ENCODE measurements at places on chromosomes 2 and 18. TPM values are rescaled to one million over a fixed set of nuclear protein-coding genes. Genes with fewer than 3 reads are reported as not detected.

DNA sequence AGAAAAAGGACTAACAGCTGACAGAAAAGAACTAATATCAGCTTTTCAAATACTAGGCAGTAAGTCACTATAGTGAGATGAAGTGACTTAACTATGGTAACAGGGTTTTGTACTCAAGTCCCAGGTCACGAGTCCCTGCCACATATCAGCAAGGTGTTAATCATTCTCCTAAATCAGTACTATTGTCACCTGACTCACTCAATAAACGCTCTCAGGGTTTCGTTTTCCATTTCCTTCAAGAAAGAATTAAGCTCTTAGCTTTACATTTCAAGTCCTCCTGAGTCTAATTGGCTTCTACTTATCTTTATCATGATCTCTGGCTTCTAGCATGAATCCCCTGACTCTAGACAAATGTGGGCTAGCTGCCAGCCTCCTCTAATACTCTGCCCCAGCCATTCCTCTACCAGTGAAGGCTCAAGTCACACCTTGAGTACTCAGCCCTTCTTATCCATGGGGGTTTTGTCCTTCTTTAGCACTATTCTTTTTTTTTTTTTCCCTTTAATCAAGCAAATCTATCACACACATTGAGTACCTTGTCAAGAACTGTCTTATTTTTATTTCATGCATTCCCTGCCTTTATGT lies 20.0 kb downstream of the BUB1 start:
- H3K4me3 ChIP-seq: no peak overlapping the region
- no peaks in the 10 kb centered on the region for H3K4me1 ChIP-seq
- H3K36me3 ChIP-seq: no peaks in the 10 kb centered on the region

GRCh38 chr2:134406311-134406710 lies 152.4 kb downstream of the MGAT5 start:
- peaks cover 30% of the 10 kb centered on the region for H3K4me1 ChIP-seq
- no peaks in the 10 kb centered on the region for H3K36me3 ChIP-seq
- no peaks in the 10 kb centered on the region for H3K27me3 ChIP-seq
- H3K4me3 ChIP-seq: no peak overlapping the region
- no peak overlapping the region for H3K27ac ChIP-seq

The CXCR2 gene
- 4.2 TPM for total RNA-seq

DNA sequence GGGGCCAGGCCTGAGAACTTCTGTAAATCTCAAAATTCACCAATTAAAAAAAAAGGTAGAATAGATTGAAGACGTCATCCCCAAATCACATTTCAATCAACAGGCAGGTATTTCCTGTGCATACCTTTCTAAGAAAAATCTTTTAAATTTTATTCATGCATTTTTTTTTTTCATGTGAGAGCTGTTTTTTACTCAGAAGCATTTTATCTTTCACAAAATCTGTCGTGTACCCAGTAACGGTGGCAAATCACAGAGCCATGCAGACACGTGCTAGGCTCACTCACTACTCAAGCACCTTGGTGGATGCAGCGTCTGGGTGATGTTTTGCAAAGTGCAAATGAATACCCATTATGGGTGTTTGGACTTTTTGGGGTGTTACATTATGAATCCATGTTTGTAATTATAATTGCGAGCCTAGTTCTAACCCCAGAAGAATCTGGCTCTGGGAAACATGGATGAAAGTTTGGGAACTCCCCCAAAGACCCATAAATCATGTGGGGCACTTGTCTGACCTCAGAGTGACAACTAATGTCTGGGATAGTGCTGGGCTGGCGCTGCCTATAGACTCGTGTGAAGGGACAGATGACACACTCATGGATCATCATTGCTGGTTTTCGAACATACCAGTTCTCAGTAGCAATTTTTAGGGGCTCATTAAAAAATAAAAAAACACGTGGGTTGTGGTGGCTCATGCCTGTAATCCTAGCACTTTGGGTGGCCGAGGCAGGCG lies 335.2 kb downstream of the LPIN1 start:
- no peaks in the 10 kb centered on the region for H3K36me3 ChIP-seq
- H3K27me3 ChIP-seq: no peaks in the 10 kb centered on the region
- no peak overlapping the region for H3K4me3 ChIP-seq
- no peaks in the 10 kb centered on the region for H3K4me1 ChIP-seq
- no peak overlapping the region for H3K27ac ChIP-seq

DNA sequence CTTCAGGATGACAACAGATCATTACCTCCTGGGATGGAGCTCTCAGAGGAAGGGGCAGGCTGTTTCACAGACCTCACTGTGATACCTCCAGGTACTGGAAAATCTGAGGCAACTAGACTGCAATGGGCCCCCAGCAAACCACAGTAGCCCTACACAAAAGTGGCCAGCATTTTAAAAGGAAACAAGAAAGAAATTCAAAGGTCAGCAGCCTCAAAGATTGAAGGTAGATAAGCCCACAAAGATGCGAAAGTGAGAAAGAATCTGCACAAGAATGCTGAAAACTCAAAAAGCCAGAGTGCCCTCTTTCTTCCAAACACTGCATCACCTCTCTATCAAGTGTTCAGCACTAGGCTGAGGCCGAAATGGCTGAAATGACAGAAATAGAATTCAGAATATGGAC lies 499.5 kb upstream of the CHAC2 start:
- no peak overlapping the region for H3K27ac ChIP-seq
- no peaks in the 10 kb centered on the region for H3K4me1 ChIP-seq
- DNase-seq: no peak
- no peaks in the 10 kb centered on the region for H3K27me3 ChIP-seq
- no peak overlapping the region for H3K4me3 ChIP-seq
